ELF-1 (cell line): ENCODE measurements at places on chromosomes 4 and X.

DNA sequence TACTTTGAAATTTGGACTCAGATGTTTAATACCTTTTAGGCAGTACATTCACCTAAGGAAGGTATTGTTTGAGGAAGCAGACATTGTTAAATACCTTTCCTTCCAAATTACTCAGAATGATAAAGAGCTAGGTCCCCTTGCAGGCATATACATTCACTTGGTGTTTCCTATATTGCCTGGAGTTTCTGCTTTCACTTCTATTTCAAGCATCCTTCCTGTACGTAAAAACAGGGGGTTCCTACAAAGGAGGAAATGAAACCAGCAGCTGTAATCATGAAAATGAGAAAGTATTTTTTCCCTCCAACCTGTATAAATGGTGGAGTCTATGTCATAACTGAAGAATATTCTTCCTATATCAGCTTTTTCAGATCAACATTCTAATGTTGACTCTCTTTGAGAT, 90.4 kb upstream of the RASGEF1B start:
- no peak for DNase-seq

- peak; percentile 17 for DNase-seq
Measured at GRCh38 chrX:30302956-30303355, 6.2 kb downstream of the NR0B1 start.

DNA sequence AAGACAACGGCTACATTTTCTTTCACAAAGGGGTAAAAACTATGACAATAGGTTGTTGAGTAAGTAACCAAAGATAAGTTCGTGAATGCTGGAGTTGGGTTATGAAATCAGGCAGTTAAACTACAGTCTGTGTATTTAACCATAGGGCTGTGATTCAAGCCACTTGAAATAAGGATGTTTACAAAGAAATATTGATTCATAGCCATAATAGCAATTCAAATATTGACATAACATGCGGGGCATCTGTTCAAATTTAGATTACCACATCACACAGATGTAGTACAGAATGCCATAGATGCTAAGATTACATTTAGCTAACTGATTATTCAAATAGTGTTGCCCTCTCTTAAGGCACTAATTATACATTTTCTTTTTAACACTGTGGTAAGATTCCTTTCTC, 364.1 kb downstream of the FSTL5 start:
- no peak for DNase-seq

DNA sequence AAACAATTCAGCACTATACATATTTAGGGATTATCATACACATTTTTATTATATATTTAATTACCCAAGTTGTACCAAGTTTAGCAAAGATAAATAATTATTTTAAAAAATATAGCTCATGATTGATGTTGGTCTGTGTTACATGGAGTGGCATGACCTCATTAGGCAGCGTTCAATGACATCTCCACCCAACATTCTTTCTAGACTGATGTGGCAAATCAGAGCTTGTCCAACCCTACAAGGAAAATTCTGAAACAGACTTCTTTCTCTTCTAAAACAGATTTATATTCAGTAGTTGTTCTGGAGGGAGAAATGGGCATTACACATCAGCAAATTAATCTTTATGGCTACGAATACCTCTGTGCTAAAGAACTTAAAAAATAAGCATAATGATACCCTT, 189.7 kb downstream of the PDGFC start:
- no peak for DNase-seq

GRCh38 chr4:89829470-89830138, 7.4 kb downstream of the SNCA start:
- no peak for DNase-seq

DNA sequence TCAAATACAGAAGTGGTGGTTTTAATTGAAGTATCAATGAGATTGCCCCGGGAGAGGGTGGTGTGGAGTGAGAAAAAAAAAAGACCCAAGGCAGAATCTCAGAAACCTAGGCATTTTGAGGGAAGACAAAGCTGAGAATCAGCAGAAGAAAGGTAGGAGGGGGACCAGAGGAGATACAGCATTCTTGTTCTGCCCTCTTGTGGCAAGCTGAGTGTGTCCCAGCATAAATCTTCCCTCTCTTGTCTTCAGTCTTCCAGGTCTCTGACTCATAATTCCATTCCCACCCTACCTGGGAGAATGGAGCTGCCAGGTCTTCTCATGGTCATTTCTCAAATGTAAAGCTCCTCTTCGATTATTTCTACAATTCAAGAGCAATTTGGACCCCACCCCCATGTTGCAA, 32.7 kb upstream of the MAGED1 start:
- DNase-seq, result peak; percentile 69

DNA sequence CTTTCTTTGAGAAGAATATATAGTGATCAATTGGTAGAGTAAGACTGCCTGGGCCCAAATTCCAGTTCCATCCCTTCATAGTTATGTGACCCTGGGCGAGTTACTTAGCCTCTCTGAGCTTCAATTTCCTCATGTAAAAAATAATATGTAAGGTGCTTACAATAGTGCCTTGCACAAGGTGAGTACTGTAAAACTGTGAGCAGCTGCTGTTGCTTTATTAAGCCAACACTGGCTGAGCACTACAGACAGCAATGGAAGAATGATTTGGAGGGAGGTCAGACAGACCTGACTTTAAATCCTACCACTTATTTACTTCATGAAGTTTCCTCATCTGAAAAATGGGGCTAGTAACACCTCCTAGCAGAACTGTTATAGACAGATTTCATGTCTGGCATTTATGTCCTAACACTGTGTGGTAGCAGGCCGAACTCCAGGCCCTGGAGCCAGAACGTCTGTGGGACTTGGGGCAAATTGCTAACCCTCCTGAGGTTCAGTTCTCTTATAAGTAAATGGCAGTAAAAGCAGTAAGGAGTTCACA, 53.8 kb downstream of the RNF150 start:
- no peak for DNase-seq

- DNase-seq, result peak; percentile 88
Measured at GRCh38 chr4:1012034-1012739, 761 bp downstream of the FGFRL1 start.

GRCh38 chr4:3437582-3437936, 4.2 kb upstream of the HGFAC start:
- no peak for DNase-seq

DNA sequence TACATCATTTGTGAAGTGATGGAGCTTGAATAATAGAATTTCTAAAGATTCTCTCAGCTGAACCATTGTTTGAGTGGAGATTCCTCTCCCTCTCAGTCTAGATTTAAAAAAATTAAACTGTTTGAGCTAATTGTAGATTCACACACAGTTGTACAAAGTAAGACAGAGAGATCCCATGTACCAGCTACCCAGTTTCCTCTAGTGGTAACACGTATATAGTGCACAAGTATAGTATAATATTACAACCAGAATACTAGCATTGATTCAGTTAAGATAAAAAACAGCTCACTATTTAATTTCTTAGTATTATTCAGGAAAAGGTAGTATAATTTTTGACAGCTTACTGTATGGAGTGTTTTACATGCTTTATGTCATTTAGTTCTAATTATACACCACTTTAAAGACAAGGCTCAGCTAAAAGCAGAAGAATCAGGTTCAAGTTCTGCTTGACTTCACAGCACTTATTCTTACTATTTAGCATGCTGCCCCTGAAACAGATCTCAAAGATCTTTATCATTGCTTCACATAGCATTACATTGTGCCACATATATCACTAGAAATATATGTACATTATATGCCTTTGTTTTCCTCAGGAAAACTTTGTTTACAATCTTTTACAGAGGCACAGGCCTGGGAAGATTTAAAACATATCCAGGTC, 136.1 kb downstream of the SNCA start:
- DNase-seq, result no peak

DNA sequence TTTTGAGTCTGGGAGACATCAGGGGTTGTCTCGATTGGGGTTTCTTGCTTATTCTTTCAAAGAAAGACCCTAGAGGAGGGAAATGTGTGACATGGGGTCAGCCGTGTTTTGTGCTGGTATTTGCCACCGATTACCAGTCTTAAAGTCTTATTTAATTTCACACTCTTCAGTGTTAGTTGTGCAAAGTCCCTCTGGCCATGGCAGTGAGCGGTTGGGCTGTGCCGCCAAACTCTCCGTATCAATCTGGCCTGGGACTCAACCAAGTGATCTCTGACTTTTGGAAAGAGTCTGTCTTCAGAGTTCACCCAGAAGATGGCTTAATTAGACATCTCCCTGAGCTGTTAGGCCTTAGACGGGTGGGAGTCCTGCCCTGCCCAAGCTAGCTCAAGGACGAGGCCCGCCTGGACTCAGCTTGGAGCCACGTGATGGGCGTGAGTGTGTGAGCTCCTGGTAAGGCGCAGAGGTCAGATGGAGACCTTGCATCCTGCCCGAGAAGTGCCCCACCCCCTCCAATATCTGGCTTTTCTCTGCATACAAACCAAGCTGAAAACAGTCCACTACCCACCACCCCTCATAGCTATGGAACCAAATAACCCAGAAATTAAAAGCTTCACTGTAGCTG, 3.8 kb upstream of the PITX2 start:
- DNase-seq, result peak; percentile 67

DNA sequence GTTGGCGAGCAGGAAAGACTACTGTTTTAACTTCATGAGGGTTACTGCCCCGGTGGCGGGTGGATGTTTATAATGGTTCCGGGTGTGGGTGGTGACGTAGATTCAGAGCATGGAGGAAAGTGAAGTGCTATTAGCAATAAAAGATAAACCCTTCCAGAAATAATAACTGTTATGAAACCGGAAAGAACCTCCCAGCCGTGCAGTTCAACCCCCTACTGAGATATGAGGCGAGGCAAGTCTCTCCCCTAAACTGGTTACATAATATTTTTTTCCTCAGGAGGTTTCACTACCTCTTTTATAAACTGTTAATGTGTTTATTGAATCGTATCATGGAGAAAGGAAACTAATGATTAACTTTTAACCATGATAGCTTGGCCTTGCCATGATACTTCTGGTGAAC, 33.9 kb upstream of the STIM2 start:
- DNase-seq, result no peak

- DNase-seq, result no peak
Measured at GRCh38 chrX:100376576-100376975, 33.5 kb downstream of the PCDH19 start.

DNA sequence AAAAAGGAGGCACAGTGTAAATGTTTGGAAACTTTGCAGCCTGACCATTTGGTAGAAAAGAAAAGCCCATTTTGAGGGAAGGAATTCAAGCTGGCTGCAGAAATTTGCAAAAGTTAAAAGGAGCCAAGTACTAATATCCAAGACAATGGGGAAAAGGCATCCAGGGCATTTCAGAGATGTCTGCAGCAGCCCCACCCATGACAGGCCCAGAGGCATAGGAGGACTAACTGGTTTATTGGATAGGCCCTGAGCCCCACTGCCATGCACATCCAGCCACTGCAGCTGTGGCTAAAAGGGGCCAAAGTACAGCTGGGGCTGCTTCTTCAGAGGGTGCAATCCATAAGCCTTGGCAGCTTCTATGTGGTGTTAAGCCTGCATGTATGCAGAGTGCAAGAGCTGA, 104.9 kb downstream of the HS3ST1 start:
- no peak for DNase-seq

GRCh38 chr4:16122784-16123183, 39.0 kb upstream of the PROM1 start:
- no peak for DNase-seq

DNA sequence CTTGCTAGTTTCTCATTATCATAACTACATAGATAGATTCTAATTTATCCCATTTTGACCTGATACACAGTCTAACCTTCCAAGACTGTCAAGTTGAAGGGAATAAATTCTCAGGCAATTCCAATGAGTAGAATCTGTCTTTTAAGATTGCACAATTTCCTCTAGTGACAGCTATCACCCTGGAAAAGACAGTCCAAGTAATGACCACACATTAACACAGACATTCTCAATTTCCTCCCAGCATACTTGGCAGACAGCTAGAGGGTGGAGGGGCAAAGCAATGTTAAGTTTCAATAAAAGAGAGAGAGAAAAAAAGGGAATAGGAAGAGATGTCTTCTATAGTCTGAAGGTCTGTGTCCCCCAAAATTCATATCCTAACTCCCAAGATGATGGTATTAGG, 234.7 kb downstream of the LDB2 start:
- no peak for DNase-seq

DNA sequence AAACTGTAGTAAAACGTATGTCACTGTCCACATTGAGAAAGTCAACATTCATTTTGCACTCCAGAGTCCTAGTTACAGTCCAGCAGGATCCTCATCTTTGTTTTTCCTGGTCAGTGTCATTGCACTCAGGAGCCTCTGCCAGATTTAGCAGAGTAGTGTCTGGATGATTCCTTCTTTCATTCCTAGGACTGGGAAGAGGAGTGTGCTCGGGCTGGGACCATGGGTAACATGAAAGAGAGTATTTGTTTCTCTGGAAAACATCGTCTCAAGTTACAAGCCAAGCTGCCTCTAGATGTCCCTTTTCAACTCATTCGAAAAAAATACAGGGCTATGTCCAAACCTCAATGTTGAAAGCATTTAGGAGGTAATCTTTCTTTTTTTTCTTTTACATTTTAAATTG, 69.9 kb upstream of the TNIP3 start:
- peak; percentile 46 for DNase-seq

DNA sequence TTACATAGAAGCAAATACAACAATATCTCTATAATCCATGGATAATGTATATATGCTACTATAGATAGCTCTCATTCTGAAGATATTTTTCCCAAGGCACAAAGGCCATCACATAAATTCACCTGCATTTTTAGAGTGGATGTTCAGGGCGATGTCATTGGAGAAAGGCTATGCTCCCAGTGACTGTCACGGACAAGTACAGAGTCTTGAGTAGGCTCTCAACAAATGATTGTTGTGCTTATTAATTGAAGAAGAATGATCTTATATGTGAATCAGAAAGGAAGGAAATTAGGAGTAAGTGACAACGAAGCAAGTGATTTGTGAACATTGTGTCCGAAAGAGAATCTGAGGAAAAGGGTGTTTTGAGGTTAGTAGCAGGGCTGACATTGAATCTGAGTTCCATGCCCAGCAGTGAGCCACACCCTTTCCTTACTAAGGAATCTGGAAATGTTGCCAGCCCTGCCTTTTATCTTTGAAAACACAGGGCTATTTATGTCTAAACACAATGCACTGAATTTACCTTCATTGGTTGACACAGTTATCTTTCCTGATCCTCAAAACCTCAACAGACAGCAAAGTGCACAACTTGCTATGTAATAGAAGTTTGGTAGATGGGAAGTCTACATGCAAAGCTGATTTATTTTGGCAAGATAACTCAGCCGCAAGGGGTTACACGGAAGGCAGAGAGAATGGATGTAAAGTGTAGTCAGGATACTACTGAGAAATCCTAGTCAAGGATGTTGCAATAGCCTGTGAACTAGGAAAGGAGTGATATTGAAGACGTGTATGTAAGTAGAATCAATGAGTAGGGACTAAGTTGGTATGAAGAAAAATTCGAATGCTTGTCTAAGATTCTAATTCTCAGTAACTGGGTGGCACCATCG, 50.4 kb downstream of the SORBS2 start:
- no peak for DNase-seq

DNA sequence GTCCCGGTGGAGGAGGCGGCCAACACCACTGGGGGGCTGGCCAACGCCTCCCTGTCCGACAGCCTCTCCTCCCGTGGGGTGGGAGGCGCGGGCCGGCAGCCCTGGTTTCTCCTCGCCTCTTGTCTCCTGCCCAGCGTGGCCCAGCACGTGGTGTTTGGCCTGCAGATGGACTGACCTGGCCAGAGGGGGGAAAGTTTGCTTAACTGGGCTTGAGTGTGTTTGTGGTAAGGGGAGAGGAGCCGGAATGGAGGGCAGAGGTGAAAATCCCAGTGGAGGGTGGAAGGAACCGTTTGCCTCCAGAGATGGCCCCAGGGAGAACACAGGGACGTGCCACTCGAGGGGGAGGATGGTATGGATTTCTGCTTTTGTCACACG, 27.6 kb downstream of the NYX start:
- DNase-seq, result peak; percentile 78

GRCh38 chr4:16034010-16034748, 49.6 kb downstream of the PROM1 start:
- DNase-seq, result no peak

- no peak for DNase-seq
Measured at GRCh38 chr4:55143858-55144257, 18.5 kb upstream of the KDR start.
